ENCODE measurements at places on chromosomes 12 and 14.

DNA sequence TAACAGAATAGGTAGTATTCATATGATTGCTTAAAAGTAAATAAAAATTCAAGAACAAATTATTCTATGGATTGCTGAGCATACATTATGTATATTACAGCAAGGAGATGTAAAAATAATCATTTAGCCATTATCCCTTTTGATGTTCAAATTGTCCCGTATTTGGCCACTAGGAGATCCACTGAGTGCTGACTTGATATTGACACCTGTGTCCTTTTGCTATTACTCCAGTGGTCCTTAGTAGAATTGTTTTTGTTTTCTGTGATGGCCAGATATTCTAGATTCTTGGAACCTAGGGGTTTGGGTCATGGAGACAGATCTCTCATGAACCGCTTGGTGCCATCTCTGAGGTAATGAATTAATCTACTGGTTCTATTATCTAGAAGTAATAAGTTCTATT is 16.8 kb downstream of the ERO1A start:
- DNase-seq: no peak

DNA sequence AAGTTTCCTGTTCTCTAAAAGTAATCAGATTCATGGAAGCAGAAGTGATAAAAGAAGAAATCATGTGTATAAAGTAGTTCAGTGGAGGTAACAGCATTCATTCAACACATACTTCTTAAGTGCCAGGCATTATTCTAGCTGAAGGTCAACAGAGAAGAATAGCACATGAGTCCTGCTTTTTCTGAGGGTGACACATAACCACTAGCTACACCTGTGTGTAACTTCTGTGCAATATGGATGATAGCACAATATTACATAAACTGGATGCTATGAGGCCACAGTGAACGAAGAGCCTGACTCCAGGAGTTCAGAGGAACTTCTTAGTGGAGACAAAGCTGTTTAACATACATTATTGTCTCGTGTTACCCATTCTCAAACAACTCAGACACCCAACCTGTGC is 114.3 kb upstream of the PCED1B start:
- no peak for DNase-seq

DNA sequence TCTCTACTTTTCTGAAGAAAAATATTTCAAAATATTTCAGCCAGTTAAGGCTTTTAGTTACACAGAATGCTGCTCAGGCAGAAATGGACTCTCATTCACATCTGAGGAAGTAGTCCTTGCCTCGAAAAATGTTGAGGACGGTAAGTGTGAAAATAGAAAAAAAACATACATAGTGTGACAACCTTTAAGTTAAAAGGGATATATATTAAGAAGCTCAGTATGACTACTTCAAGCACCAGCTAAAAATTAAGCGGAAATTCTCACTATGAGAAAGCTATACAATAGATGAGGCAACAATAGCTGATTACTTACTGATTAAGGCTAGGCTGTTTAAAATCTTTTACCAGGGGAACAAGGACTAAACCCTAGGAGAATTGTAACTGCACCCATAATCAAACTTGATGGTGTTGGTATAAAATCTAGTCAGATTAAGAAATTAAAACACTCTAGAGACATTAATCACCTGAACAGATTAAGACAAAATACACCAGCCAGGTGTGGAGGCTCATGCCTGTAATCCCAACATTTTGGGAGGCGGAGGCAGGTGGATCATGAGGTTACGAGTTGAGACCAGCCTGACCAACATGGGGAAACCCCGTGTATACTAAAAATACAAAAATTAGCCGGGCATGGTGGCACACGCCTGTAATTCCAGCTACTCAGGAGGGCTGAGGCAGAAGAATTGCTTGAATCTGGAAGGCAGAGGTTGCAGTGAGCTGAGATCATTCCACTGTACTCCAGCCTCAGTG is 53.9 kb downstream of the HNRNPC start:
- DNase-seq: no peak

GRCh38 chr14:65750906-65751305 is 338.4 kb downstream of the FUT8 start:
- no peak for DNase-seq

- no peak for DNase-seq
Measured at GRCh38 chr14:36976571-36977023, 195.8 kb downstream of the SLC25A21 start.

GRCh38 chr12:91021076-91021475 is 16.3 kb upstream of the EPYC start:
- no peak for DNase-seq

DNA sequence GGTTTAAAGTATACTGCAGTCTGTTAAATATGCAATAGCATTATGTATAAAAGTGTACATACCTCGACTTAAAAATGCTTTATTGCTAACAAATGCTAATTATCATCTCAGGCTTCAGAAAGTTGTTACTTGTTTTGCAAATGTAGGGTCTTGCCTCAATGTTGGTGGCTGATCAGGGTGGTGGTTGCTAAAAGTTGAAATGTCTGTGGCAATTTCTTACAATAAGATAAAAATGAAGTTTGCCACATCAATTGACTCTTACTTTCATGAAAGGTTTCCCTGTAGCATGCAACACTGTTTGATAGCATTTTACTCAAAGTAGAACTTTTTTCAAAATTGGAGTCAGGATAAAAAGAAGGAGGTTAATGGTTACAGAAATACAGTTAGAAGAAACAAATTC is 407.7 kb upstream of the OR4E1 start:
- no peak for DNase-seq

DNA sequence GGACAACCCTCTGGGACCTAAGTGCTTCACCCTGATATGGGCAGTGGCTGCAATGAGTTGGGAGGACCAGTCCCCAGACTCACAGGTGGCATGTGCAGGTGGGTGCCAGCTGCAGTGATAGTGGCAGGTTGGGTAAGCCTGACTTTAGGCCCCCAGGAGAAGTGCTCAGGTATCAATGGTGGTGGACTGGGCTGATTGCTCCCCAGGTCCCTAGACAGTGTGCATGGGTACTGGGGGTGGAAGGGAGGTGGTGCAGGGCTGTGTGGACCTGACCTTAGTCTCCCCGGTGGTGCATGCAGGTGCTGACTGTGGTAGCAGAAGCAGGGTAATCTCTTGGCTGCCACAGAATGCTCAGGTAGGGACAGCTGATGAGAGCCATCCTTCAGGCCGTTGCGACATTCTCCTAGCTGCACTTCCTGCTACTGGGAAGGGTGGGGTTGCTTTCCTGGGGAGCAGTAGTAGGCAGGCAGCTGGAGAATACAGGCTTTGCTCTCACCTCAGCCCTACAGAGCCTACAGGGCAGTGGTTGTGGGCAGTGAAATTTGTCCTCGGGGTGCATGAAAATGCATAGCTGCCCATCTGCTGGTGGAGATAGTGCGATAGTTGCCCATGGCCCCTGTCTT is 33.3 kb upstream of the CCND2 start:
- no peak for DNase-seq

DNA sequence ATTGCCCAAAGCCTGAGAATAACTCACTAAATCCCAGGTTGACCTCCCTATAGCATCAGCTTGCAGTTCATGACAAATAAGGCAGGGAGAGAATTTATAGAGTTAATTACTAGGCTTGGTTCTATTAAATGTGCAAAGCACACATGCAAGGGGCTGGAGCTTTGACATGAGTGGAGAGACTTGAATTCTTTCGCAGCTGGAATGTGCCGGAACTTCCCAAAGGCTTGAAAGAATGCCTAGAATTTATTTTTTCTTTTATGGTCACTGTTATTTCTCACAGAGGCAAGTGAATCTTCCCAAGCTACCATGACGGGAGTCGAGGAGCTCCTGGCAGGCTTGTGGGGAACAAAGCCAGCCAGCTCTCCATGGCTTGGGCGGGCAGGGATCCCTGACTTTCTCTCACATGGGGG is 95.5 kb upstream of the USP44 start:
- DNase-seq: no peak

DNA sequence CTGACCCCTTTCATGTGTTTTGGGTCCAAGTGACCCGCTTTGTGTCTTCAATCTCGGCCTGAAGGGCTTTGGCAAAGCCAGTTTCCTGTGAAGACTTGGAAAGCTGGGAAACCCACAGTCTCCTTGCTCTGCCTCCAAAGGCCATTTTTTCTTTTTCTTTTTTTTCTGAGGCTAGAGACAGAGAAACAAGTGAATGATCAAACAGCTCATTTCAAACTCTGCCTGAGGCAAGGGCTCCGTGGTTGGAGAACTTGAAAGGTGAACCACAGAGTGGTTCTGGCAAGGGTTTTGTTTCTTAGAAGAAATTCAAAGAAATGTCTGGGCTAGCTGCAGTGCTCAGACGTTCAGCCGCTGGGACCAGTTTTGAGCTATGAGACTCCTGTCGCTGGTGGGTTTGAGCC is 62.7 kb downstream of the ERH start:
- DNase-seq: no peak

DNA sequence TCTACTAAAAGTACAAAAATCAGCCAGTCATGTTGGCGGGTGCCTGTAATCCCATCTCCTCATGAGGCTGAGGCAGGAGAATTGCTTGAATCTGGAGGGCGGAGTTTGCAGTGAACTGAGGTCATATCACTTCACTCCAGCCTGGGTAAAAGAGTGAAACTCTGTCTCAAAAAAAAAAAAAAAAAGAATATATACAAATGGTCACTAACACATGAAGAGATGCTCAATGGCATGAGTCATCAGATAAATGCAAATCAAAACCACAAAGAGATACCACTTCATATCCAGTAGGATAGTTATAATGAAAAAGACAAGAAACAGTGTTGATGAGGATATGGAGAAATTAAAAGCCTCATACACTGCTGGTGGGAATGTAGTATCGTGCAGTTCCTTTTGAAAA is 33.6 kb upstream of the METAP2 start:
- no peak for DNase-seq

DNA sequence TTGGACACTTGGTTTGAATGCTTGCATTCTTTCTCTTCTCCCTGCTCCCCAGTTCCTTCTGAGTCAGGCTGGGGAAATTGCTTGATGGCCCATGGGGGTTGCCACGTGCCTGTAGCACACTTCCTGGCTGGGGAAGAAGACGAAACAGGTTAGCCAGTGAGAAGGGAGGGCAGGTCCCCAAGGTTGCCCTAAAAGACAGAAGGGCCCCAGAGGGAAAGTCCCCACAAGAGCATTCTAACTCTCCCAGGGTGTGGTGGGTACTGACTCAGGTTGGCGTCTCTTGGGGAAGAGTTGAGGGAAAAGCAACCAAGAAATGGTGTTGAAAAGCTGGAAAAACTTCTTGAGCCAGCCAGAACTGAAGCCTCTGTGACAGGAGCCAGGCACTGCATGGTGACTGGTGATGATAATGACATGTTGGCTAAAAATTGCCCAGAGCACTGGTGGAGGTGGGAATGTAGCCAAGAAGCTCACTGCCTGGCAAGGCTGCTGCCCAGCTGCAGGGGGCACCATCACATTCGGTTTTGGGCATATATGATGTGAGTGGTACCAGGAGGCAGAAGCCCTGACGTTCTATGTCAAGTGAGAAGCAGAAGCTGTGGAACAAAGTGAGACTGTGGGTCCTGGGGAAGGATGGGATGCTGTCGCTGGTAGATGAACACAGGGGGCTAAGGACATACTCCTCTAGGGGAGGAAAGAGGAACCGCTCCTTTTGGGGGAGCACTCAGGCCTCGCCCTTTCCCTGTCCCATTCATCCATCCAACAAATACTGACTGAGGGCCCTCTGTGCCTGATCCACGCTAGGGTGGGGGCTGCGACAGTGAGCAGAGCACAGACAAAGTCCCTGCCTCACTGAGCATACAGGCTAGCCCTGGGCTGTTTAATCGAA is 8.1 kb upstream of the RABGGTA start:
- DNase-seq: peak; percentile 31

- DNase-seq: no peak
Measured at GRCh38 chr14:43169722-43170121, 1337.4 kb downstream of the FSCB start.

DNA sequence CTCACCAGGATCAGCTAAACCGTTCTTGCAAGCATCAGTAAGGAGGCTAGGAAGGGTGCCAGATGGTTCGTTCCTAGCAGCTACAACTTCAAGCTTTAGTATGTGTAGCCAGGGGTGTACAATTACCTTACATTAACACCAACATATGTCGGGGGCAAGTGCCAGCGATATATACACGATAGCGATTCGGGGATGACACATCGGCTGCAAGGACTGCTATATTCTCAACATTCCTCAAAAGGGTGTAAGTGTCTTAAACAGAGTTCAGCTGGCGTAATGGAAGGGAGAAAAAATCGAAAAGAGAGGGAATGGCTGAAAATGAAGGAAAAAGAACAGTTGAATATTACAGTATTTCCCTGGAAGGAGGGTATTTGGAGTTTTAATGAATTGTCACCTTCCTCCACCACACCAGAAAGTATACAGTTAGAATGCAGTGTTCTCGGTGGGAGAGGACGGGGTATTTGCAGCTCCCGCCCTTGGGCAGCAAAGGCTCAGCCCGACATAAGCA is 545 bp downstream of the LIMA1 start:
- DNase-seq: no peak

DNA sequence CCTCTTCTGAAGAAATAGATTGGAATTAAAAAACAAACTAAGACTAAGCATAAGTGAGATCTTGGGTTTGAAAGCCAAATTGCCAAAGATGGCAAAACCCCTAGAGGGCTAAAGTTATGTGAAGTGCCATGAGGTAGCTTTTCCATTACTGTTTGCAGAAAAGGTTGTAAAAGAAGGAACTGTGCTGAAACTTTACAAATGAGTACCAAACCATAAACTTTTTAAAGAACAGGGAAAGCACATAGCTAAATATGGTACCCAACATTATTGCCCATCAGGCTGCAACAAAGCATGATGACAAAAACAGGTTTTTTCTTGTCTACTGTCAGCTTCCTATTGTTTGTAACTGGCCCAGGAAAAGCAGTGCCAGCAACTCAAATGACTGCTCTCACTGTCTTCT is 224.2 kb downstream of the RAD51B start:
- DNase-seq: no peak

GRCh38 chr14:36320897-36321381 is 502 bp upstream of the MBIP start:
- no peak for DNase-seq

DNA sequence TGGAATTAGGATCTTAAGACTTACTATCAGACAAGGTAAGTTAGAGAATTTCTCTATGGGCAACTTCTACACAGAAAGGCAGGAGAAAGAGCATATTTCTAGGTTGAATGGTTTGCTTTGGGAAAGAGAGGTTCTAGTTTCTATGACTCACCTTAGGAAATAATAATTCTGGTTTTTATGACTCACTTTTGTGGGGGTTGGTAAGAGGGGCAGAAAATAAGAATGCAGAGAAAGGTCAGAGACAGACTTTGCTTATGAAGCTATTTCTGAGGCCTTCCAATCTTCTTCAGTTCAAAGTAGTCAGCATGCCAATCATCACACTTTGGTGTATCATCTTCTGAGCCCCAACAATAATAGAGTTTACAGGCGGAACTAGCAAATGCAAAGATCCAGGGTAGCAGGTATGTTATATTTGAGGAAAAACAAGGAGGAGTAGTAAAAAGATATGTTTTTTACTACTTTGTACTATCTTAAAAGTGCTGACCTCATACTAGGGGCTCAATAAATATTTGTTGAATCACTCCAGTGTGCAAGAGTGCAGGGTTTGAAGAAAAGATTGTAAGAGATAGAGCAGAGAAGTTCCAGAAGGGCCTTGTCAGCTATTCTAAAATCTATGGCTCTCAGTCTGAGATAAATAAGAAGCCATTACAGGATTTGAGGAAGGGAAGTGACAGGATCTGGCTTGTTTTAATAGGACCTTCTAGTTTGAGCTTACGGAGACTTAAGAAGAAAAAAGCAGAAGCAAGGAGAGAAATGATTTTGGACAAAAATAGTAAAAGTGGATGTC is 56.7 kb upstream of the LRFN5 start:
- DNase-seq: no peak

- no peak for DNase-seq
Measured at GRCh38 chr14:56807386-56808109, 2.7 kb downstream of the OTX2 start.

Data from NCI-H446 treated with DMSO at 0.1 percent for 48 hours (cell line).